COR-L47 (cell line): ENCODE measurements at places on chromosomes 5 and 9.

GRCh38 chr9:136171009-136171800, 33.7 kb downstream of the LHX3 start:
- peak; percentile 57 for DNase-seq

DNA sequence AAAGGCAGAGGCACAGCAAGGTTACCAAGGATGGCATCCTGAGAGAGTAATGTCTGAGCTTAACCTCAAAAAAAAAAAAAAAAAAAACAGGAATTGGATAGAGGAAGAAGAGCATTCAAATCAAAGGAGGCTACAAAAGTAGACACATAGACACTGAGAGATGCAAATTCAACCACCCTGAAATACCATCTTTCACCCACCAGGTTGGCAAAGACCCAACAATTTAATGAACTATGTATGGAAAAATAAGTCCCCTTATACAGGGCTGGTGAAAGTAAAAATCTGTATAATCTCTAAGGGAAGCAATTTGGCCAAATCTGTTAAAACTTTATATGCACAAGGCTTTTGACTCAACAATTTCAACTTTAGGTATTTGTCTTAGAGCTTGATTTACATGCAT, 4.9 kb downstream of the NADK2 start:
- no peak for DNase-seq

- no peak for DNase-seq
Measured at GRCh38 chr9:83508067-83508466, 30.1 kb downstream of the FRMD3 start.

DNA sequence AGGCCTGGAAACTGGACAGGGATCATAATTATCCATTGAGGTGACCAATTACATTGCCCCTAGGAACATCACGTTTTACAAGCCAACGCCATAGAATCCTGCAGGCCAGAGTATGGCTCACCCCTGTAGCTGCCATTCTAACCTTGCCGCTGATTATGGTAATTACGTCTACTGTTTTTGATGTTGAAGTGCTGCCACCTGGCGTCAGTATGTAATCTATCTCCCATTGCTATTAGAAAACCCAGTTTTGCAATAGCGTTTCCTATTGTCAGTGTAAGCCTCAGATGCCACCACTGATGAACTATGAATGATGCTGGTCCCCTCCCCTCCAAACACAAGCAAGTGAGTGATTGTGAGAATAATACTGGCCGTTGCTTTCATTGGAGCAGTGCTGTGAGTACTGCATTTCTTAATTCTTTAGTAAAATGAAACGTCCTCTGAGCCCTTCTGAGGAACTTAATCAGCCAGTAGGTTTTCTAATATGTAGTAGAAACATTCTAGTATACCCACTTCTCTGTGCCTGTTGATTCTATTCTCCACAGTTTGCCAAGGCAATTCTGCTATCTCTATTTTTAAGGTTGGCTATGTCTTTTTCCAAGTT, 100.5 kb upstream of the NMUR2 start:
- peak; percentile 66 for DNase-seq

GRCh38 chr9:107174441-107174840, 108.6 kb upstream of the RAD23B start:
- no peak for DNase-seq

- no peak for DNase-seq
Measured at GRCh38 chr5:85278193-85278592, 893.5 kb upstream of the EDIL3 start.

GRCh38 chr9:113042884-113043657, 13.5 kb downstream of the ZFP37 start:
- DNase-seq: no peak

GRCh38 chr5:136679233-136679632, 313.9 kb upstream of the TRPC7 start:
- no peak for DNase-seq

DNA sequence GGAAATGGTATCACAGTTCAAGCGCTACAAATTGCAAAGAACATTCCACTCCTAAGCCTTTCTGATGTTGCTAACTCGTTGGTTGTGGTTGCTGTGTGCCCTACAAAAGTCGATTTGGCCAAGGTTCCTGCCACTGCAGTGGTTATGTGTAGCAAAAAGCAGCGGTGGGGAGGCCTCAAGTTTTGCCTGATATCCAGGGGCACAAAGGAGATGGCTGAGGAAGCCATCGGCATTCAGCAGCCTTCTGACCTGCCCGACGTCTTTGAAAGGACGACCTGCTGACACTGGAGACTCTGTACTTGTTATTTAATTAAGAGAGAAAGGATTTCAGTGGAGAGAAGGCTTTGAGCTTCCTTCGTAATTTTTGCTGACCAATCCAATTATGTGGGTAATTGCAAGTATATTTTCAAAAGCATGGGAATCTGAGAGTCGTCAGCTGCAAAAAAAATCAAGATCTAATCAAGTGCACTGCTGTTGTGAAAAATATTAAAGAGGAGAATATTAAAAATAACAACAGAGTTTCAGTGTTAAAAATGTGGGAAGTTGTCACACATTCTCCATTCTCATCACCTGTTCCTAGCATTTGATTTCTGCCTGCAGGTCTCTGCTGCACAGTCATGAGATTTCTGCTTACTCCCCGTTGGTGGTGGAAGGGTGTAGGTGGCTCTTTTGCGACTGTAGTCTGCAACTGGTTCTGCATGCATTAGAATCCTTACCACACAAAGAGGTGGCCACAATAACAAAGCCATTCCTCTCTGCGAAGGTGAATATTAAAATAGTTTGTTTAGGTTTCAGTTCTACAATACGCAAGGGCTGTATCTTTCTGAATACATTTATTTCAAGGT, 319.2 kb downstream of the IRX2 start:
- DNase-seq: no peak

GRCh38 chr5:104171958-104172690, 609.5 kb upstream of the NUDT12 start:
- no peak for DNase-seq

- peak; percentile 19 for DNase-seq
Measured at GRCh38 chr5:150642567-150642927, 2.1 kb downstream of the SYNPO start.

- DNase-seq: no peak
Measured at GRCh38 chr9:136026266-136026942, 65.2 kb upstream of the UBAC1 start.

DNA sequence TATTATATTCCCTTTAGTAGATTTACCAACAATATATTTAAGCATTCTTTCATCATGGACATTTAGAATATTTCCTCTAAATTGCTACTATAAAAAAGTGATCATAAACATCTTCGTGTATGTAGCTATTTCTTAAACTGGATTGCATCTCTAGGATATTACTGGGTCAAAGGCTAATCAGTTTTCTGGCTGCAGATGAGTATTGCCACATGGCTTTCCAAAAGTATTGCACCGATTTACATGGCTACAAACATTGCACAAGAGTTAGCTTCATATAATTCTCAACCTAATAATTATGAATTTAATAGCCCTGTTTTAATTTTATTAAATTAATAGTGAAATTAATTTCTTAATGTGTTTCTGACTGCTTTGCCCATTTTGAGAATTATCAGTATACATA, 183.4 kb downstream of the DMRT2 start:
- DNase-seq: no peak

GRCh38 chr5:80184235-80185023, 71.4 kb downstream of the SERINC5 start:
- DNase-seq: peak; percentile 86

DNA sequence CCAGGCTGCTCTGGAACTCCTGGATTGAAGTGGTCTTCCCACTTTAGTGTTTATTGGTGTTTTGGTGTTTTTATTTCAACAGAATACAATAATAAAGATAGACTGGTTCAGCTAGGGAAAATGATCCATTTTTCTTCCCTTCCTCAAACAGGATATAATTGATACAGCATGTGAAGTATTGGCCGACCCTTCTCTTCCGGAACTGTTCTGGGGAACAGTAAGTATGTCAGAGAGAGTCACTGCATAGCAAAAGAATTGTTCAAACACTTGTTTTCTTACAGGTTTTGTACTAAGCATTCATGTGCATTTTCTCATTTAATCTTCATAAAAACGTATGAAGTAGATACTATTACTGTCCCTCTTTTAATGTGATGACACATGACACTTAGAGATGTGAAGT, 31.6 kb downstream of the NUP188 start:
- DNase-seq: no peak

DNA sequence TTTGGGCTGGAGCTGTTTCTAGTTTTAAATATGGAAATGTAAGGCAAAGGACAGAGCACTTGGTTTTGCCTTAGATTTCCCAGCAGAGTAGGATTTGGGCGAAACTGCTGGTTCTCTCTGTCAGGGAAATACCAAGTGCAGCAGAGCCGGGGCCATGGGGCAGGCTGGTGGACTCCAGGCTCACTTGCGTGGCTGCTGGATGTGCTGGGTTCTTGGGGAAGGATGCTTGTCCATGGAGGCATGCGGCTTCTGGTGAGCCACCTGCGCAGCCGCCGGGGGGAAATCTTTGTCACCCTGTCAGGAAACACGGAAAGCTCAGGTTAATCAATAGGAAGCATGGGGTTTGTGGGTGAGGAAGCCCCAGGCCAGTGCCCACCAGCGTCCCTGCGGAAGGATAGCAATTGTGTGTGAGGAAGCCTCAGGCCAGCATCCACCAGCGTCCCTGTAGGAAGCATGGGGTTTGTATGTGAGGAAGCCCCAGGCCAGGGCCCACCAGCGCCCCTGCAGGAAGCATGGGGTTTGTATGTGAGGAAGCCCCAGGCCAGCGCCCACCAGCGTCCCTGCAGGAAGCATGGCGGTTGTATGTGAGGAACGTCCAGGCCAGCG, 80.1 kb downstream of the DAP start:
- no peak for DNase-seq

DNA sequence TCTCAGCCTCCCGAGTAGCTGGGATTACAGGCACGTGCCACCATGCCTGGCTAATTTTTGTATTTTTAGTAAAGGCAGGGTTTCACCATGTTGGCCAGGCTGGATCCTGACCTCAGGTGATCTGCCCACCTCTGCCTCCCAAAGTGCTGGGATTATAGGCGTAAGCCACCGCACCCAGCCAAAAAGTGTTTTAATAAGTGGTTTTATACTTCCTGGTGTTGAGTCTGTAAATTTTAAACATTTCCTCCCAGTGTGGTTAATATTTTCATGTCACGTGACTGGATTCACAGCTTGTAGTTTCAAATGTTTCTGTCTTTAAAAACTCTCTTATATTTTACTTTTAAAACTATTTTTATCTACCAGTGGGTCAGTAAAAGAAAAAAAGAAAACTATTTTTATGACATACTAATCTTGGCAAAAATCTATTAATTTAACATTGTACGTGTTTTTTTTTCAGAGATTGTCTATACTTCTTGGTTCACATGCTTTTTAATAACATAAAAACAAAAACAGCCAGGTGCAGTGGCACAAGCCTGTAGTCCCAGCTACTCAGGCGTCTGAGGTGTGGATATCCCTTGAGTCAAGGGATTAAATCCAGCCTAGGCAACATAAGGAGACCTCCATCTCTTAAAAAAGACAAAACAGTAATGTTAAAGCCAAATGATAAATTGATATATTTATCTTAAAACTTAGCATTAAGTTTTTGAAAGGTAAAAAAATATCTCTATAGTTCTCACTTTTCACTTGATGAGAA, 117.1 kb downstream of the DMXL1 start:
- no peak for DNase-seq

GRCh38 chr5:66960369-66961137, 236.0 kb downstream of the CD180 start:
- DNase-seq: no peak

DNA sequence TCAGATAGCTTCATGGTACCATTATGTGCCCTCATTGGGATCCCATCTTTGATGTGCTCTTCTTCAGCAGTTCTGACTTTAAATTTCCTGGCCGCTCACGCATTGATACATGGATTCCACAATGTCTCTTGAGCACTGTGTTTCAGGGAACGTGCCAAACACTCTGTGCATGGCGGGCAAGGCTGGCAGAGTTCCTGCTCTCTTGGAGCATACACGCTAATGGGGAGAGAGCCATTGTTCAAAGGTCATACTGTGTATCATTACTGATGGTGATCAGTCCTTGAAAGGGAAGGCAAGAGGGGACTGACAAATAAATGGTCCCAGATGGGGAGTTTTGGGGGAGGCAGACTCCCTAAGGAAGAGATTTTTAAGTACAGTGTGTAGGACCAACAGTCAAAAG, 52.3 kb downstream of the AMBP start:
- DNase-seq: no peak

GRCh38 chr9:97075289-97075985, 36.5 kb upstream of the CTSV start:
- no peak for DNase-seq

- no peak for DNase-seq
Measured at GRCh38 chr5:104062621-104063377, 500.2 kb upstream of the NUDT12 start.

DNA sequence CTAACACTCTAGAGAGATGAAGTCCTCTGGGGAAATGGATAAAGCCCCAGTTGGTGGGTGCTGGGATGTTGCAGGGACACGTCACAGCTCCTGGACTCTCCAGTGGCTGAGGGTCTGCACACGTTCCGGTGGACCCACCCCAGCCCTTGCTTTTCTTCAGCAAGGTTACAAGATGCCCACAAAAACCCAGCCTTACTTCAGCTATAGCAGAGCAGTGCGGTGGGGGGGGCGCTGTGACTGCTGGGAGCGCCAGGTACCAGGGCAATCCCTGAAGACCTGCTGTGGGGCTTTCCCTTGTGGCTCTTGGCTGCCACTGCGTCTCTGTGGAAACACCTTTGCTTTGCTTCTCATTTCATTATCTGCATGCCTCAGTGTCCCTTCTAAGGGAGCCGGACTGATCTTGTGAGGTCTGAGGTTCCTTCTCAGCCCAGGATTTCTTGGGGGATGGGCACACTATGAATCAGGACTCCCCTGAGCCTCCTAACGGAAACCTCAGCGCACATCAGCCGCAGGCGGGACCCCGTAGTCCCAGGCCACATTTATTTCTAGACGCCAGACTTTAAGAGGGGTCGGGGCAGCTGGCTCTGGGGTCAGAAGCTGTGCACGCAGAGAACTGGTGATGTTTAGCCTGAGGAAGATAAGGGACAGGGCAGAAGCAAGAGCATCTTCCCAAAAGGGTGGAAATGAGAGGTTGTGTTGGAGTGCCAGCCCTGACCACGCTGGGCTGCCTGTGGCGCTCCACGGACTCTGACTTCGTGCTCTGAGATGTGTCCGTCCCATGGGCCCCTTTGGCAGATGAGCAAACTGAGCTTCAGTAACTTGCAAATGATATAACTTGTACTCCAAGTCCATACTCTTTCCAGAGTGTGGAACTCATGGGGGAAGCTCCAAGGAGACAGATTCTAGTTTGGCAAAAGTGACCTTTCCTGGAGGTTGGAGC, 106.8 kb downstream of the WNK2 start:
- no peak for DNase-seq

- DNase-seq: no peak
Measured at GRCh38 chr5:176167800-176168199, 70.4 kb upstream of the SIMC1 start.

DNA sequence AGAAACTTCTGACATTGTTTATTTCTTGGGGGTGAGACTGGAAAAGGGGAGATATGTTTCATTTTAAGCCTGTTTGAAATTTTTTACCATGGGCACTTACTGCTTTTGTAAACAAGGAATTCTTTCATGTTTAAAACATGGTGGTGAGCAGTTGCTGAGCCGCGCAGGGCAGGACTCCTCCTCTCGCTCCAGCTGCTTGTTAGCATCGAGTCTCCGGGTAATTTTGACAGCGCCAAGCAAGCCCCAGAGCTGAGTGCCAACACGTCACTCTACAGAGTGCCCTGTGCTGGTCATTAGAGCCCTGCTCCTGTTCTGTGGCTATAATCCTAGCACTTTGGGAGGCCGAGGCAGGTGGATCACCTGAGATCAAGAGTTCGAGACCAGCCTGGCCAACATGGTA, 116.5 kb upstream of the MSX2 start:
- DNase-seq: no peak
